ENCODE measurements at places on chromosomes 12 and 14.
A peak's percentile ranks its signal among the peaks of the same experiment; 100 is the strongest.

DNA sequence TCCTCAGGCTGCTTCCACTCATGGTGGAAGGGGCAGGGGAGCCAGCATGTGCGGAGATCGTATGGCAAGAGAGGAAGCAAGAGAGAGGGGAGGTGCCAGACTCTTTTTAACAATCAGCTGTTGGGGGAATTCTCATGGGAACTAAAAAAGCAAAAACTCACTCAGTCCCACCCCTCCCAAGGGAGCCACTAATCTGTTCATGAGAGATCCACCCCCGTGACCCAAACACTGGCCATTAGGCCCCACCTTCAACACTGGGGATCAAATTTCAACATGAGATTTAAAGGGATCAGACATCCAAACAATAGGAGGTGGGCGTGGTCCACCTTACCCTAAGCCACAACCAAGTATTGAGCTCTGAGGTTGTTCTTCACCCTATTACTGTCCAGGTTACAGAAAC is 375.1 kb downstream of the GRIN2B start:
- no peak overlapping the region for H3K4me3 ChIP-seq
- no peak overlapping the region for H3K27ac ChIP-seq
- H3K4me1 ChIP-seq = no peaks in the 10 kb centered on the region
- H3K36me3 ChIP-seq = no peaks in the 10 kb centered on the region
- peaks cover 2% of the 10 kb centered on the region for H3K27me3 ChIP-seq

- no peak for DNase-seq
- no peak overlapping the region for H3K4me3 ChIP-seq
- no peak overlapping the region for H3K27ac ChIP-seq
- no peaks in the 10 kb centered on the region for H3K4me1 ChIP-seq
- H3K36me3 ChIP-seq = peaks cover 11% of the 10 kb centered on the region
Observed at GRCh38 chr12:109174468-109174867, 58.1 kb downstream of the ACACB start.

- no peak overlapping the region for H3K4me3 ChIP-seq
- H3K4me1 ChIP-seq = peaks cover 6% of the 10 kb centered on the region
- peak; percentile 75 for DNase-seq
- peaks cover 36% of the 10 kb centered on the region for H3K36me3 ChIP-seq
- no peak overlapping the region for H3K27ac ChIP-seq
Observed at GRCh38 chr14:69090187-69090789, 62.6 kb downstream of the DCAF5 start.

DNA sequence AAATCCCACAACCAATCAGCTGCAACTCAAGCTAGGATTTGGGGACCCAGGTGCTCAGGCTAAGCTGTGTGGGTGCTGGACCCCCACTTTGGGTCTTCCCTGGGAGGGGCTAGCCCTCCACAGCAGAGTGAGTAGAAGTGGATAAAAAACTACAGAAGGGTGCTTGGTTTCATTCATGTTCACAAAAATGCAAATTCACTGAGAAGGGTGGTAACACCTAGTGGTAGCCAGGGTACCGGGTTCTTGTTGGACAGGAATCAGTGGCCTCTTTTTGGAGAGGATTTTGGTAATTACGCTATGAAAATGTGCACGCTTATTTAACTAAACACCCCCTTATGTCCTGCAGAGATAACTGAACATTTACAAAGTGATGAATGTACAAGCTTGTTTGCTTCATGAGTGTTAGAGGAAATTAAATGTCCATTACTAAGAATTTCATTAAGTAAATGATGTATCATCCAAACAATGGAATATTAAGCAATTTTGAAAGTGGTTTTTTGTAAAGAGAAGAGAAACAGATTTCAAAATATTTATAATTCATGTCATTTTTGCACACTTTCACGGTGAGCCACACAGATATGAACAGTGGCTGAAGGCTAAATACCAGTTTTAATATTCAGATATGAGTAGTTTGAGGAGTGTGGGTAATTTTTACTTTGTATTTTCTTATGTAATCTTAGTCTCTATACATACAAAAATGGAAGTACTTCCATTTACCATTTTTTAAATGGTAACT is 78.3 kb downstream of the DDX51 start:
- peaks cover 58% of the 10 kb centered on the region for H3K36me3 ChIP-seq
- DNase-seq = no peak
- peak overlapping the region; percentile 82 for H3K27ac ChIP-seq
- H3K4me1 ChIP-seq = peaks cover 25% of the 10 kb centered on the region

- peaks cover 30% of the 10 kb centered on the region for H3K4me1 ChIP-seq
- DNase-seq = no peak
- H3K36me3 ChIP-seq = no peaks in the 10 kb centered on the region
- peak overlapping the region; percentile 91 for H3K27ac ChIP-seq
- H3K27me3 ChIP-seq = no peaks in the 10 kb centered on the region
Observed at GRCh38 chr14:35331605-35332516, 39.7 kb downstream of the PSMA6 start.

GRCh38 chr12:84982888-84983287 is 53.2 kb downstream of the TSPAN19 start:
- H3K27me3 ChIP-seq = no peaks in the 10 kb centered on the region
- H3K36me3 ChIP-seq = no peaks in the 10 kb centered on the region
- DNase-seq = no peak

DNA sequence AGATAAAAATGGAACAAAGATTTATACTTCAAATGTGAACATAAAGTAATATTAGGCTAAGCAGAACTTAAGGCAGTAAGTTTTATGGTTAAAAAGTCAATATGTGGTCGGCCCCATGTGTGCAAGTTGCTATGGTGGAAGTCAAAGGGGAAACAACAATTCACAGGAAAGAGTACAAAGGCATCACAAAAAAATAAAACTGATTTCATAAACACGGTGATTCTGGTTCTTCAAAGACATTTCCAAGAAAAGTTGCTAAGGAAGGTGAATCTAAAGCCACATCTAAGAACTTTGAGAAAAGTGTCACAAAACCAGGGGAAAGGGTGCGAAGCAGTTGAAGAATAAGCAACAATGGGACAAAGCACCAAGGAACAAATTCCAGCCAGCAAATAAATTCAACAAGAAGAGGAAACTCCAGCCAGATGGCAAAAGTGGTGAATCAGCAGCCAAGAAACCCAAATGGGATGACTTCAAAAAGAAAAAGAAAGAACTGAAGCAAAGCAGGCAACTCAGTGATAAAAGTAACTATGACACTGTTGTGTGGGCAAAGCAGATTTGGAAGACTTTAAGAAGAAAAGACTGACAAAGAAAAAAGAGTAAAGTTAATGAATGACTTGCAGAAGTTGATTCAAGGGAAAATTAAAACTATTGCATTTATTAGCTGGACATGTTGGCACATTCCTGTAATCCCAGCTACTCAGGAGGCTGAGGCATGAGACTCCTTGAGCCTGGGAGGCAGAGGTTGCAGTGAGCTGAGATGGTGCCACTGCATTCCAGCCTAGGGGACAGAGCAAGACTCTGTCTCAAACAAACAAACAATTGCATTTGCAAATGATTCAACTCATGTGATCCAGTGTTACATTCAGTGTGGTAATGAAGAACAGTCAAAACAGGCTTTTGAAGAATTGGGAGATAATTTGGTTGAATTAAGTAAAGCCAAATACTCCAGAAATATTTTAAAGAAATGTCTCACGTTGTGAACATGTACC is 19.5 kb downstream of the PTGDR start:
- peak; percentile 84 for DNase-seq
- H3K36me3 ChIP-seq = peaks cover 7% of the 10 kb centered on the region
- peak overlapping the region; percentile 87 for H3K27ac ChIP-seq
- H3K4me3 ChIP-seq = peak overlapping the region; percentile 69
- peaks cover 6% of the 10 kb centered on the region for H3K27me3 ChIP-seq
- peaks cover 39% of the 10 kb centered on the region for H3K4me1 ChIP-seq

GRCh38 chr12:26821212-26821701 is 11.7 kb downstream of the ITPR2 start:
- H3K4me3 ChIP-seq = no peak overlapping the region
- no peaks in the 10 kb centered on the region for H3K27me3 ChIP-seq
- no peak overlapping the region for H3K27ac ChIP-seq
- H3K4me1 ChIP-seq = peaks cover 16% of the 10 kb centered on the region
- no peak for DNase-seq

DNA sequence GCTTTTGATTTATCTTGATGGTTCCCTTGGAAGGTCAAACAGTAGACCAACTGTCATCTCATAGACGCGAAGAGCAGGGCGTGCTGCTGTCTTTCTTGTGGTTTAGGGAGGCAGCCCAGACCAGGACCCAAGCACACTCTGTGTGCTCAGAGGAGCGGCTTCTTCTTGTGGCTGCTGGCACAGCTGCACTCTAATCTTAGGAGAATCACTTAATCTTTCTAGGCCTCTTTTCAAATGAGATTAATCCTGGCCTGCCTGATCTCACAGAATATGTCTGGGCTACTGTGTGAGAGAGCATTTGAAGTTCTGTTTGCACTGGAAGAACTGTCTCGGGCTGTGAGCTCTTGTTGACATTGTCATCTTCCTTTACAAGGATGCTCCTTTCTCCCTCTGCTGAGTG is 60.0 kb upstream of the TRAF3 start:
- peaks cover 58% of the 10 kb centered on the region for H3K36me3 ChIP-seq
- no peak overlapping the region for H3K4me3 ChIP-seq
- no peaks in the 10 kb centered on the region for H3K27me3 ChIP-seq
- no peak overlapping the region for H3K27ac ChIP-seq
- no peak for DNase-seq
- peaks cover 6% of the 10 kb centered on the region for H3K4me1 ChIP-seq

GRCh38 chr12:130775953-130776856 is 60.1 kb upstream of the RIMBP2 start:
- peaks cover 27% of the 10 kb centered on the region for H3K27me3 ChIP-seq
- H3K27ac ChIP-seq = no peak overlapping the region
- H3K4me1 ChIP-seq = peaks cover 12% of the 10 kb centered on the region

DNA sequence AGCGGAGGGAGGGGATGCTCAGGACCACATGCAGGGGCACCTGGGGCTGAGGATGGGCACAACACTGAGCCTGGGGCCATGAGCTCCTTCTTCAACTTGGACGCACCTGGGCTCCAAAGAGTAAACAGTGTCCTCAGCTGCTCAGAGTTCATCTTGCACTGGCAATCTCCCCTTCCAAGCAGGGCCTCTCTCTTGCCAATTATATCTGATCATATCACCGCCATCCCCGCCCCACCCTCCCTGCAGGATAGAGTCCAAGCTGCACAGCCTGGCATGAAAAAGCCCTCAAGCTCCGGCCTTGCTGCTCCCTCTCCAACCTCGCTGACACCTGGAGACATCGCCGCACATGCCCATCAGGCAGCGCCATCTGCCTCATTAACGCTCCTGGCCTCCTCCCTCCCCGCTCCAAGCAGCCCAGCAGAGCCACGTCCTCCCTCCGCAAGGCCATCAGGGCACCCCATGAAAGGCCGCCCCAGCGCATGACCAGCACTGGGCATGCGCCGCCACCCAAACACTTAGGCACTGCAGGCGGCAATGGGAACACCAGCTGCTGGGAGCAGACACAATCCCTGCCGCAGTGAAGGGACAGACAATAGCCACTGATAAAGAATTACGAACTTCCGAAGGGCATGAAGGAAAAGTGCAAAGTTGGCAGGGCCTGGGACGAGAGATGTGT is 88.8 kb downstream of the CHGA start:
- H3K27ac ChIP-seq = no peak overlapping the region
- DNase-seq = no peak
- peaks cover 22% of the 10 kb centered on the region for H3K4me1 ChIP-seq
- H3K27me3 ChIP-seq = no peaks in the 10 kb centered on the region

DNA sequence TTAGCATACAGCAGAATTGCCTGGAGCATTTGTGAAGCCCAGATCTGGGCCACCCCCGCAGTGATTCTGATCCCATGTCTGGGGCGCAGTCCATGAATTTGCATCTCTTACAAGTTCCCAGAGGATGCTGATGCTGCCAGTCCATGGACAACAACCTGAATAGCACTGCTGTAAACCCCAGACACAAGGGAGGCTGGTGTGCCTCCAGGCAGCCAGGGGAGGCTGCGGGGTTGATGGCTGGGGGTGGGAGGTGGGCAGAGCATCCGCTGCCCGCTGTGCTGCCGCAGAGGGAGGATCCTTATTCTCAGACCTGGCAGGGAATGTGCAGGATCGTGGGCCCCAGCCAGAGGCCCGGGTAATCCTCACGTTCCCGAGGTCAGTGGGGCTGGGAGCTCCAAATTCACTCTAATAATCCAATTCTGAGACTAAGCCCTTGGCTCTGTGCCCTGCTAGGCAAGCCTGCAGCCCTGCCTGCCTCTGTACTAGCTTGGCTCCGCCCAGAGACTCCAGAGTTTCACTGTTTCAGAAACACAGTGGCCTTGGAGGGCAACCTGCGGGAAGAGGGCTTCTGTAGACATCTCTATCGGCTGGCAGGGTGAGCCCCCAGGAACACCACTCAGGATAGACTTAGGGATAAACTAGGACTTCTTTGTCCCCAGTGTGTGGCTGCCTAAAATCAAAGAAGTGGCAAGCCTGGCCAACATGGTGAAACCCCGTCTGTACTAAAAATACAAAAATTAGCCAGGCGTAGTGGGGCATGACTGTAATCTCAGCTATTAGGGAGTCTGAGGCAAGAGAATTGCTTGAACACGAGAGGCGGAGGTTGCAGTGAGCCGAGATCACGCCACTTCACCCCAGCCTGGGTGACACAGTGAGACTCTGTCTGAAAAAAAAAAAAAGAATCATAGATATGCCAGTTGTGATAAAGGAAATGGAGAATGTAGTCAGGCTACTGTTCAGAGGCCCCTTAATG is 17.8 kb upstream of the MLEC start:
- no peaks in the 10 kb centered on the region for H3K36me3 ChIP-seq
- no peak for DNase-seq
- H3K4me1 ChIP-seq = no peaks in the 10 kb centered on the region
- H3K27me3 ChIP-seq = peaks cover under 1% of the 10 kb centered on the region

GRCh38 chr12:91099836-91100235 is 11.5 kb downstream of the LUM start:
- no peak for DNase-seq
- no peak overlapping the region for H3K27ac ChIP-seq
- no peaks in the 10 kb centered on the region for H3K36me3 ChIP-seq
- H3K27me3 ChIP-seq = peaks cover 2% of the 10 kb centered on the region

DNA sequence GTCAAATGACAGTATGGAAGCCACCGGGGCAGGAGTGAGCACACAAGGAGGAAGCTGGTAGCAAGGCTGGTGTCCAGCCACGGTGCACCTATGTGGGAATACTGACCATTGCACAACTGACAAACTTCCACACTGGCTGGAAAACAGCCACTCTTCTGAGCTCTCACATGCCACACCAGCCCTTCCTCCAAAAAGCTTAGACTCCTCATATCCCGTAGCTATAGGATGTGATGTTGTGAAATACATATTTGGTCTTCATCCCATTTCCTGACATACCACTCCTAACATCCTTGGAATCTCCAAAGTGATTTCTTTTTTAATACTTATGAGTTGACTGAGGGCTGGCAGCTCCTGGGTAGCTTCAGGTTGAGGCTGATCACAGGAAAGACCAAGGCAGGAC is 103.6 kb downstream of the NTF3 start:
- no peak overlapping the region for H3K4me3 ChIP-seq
- H3K36me3 ChIP-seq = no peaks in the 10 kb centered on the region
- no peaks in the 10 kb centered on the region for H3K4me1 ChIP-seq
- no peak for DNase-seq

GRCh38 chr12:32534698-32535097 is 135.3 kb downstream of the FGD4 start:
- H3K4me1 ChIP-seq = peaks cover 3% of the 10 kb centered on the region
- DNase-seq = no peak
- H3K4me3 ChIP-seq = no peak overlapping the region
- no peaks in the 10 kb centered on the region for H3K36me3 ChIP-seq
- peaks cover 25% of the 10 kb centered on the region for H3K27me3 ChIP-seq

GRCh38 chr12:96766232-96766631 is 140.8 kb upstream of the NEDD1 start:
- no peaks in the 10 kb centered on the region for H3K36me3 ChIP-seq
- DNase-seq = no peak
- no peak overlapping the region for H3K27ac ChIP-seq
- peaks cover 10% of the 10 kb centered on the region for H3K27me3 ChIP-seq
- H3K4me1 ChIP-seq = no peaks in the 10 kb centered on the region

- peaks cover 15% of the 10 kb centered on the region for H3K4me1 ChIP-seq
- no peak overlapping the region for H3K4me3 ChIP-seq
- H3K36me3 ChIP-seq = no peaks in the 10 kb centered on the region
Observed at GRCh38 chr14:72553656-72554055, 340.2 kb downstream of the DPF3 start.
